Right lung (tissue), 10 donors: ENCODE measurements at places on chromosomes 12 and 14. TPM values are rescaled to one million over a fixed set of nuclear protein-coding genes. Genes with fewer than 3 reads are reported as not detected.

Gene DCN
- polyA plus RNA-seq, result 1,997 TPM

Gene TTLL5
- 41.0 TPM for polyA plus RNA-seq

Gene ST8SIA1
- 8.7 TPM for polyA plus RNA-seq

Gene CDKL1
- 13.6 TPM for polyA plus RNA-seq

Gene AQP2
- polyA plus RNA-seq, result 0.17 TPM

Gene OS9
- polyA plus RNA-seq, result 217 TPM

Gene GDF3
- not detected for polyA plus RNA-seq

Gene C12orf54
- 1.3 TPM for polyA plus RNA-seq

Gene TAS2R19
- 1.7 TPM for polyA plus RNA-seq

Gene NAP1L1
- polyA plus RNA-seq, result 900 TPM

Gene ACOT6
- polyA plus RNA-seq, result not detected

Gene P2RX7
- polyA plus RNA-seq, result 2.2 TPM

Gene TMEM229B
- 0.94 TPM for polyA plus RNA-seq

Gene FGF23
- 0.04 TPM for polyA plus RNA-seq

DNA sequence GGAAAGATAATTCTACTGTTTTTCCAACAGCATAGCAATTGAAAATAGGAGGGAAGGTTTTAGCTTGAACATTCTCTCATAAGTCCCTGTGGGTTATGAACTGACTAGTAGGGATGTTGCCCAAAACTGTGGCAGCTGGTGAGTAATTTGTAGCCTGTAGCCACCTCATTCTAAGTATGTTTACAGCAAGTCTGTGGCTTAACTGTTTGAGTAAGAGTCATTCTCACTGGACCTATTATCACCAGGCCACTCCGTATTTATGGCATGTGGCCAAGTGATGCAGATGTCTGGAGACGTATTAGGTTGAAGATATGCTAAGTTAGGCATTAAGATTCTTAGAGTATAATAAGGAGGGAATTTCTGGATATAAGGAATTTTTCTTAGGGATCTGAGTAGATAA is 458.3 kb downstream of the ETNK1 start:
- DNase-seq, result no peak

DNA sequence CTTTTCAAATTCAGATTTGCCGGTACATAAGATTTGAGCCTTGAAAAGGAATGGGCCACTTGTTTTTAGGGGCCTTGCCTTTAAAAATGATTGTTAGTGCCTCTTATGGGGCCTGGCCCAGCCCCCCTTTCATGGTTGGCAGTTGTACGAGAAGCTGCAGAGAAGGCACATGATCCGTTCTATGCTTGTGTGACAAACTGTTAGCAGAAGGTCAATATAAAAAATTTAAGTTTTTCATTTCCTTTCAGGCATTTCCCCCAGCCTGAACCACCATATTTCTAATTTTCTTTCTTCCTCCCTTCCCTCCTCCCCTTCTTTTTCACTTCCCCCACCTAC is 119.1 kb downstream of the PLXNC1 start:
- DNase-seq, result no peak

DNA sequence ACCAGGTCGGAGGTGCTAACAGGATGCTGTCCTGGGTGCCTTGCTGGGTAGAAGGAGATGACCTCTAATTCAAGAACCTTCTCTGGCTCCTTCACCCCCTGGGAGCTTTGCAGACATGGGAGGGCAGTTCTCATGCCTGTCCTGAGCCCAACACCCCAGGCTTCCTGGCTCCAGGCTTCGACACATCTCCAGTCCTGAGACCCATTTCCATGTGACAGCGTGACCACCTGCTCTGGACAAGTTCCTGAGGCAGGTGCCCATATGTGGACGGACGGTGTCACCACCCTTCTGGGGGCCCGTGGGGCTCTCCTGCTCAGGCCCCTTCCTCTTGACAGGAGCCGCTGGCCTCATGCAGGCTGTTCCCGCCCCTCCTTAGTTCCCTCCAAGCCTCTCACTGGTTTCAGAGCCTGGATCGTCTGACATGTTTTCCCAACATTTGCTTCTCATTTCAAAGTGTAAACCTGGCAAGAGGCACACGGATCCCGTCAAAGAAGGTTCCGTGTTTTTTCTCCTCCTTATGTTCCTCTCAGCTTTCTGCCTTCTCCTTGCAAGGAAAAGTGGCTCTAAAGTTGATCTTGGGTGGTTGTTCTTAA is 291.9 kb upstream of the RTL1 start:
- DNase-seq, result no peak

DNA sequence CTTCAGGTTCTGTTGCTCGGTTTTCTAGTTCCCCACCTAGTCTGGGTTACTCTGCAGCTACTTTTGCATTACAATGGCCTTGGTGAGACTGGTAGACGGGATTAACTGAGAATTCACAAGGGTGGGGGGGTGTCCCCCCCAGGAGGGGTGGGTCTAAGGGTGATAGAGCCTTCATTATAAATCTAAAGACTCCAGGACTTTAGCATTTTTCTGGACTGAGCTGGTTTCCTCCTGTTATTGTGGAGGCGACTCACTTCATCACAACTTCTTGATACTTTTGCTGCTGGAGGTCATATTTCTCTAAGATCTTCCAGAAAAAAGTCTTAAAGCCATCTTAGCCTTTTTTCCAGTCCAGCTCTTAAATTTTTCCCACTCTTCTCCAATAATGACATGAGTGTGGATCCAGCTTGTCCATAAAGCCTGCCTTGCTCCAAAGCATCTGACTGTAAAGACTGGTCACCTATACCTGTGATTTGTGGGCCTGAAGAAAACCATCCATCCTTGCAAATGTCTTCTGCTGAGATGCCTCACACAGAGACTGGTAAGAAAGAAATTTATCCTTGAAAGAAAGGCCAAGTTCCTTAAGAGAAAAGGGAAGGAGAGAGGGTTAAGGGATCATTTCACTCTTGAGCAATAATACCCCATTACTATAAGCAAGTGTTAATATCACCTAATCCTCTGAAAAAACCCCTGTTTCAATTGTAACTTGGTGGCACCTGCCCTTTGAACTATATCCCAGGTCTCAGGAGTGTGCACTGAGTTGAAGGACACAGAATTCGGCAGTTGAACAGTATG is 19.7 kb upstream of the SLC2A14 start:
- no peak for DNase-seq

- no peak for DNase-seq
Observed at GRCh38 chr14:21096978-21097635, 1.3 kb downstream of the ZNF219 start.

GRCh38 chr14:60602291-60602690 is 47.0 kb downstream of the SIX1 start:
- DNase-seq, result no peak

- no peak for DNase-seq
Observed at GRCh38 chr14:21108791-21109190, 7.9 kb downstream of the TMEM253 start.

DNA sequence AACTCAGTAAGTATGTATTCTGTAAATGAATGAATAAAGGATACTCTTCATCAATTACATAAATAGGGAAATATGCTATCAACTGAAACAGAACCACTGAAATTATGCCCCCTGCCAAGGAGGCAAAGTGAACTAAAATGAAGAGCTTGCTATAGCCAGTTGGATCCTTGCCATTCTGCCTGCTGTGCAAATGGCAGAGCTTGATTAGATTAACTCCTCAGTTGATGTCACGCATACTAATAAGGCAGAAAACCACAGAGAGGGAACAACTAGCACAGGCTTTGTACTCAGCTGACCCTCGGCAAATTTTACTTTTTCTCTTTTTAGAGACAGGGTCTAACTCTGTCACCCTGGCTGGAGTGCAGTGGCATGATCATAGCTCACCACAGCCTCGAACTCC is 36.7 kb upstream of the FERMT2 start:
- no peak for DNase-seq

DNA sequence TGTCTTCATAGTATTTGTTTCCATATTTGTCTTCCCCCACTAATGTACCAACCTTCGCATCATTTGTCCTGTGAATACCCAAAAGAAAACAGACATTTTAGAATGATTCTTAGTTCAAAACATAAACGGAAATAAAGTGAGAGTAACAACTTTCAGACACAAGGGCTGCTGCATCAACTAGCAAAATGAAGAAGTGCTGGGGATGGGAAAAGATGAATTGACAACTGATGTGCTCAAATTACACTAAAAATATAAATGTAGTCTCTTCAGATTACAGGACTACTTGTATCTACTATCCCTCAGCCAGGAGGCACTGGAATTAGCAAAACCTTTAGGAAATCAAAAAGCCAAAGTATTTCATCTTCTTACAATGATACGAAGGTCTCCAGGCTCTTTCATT is 743 bp downstream of the NDUFA12 start:
- DNase-seq, result no peak

DNA sequence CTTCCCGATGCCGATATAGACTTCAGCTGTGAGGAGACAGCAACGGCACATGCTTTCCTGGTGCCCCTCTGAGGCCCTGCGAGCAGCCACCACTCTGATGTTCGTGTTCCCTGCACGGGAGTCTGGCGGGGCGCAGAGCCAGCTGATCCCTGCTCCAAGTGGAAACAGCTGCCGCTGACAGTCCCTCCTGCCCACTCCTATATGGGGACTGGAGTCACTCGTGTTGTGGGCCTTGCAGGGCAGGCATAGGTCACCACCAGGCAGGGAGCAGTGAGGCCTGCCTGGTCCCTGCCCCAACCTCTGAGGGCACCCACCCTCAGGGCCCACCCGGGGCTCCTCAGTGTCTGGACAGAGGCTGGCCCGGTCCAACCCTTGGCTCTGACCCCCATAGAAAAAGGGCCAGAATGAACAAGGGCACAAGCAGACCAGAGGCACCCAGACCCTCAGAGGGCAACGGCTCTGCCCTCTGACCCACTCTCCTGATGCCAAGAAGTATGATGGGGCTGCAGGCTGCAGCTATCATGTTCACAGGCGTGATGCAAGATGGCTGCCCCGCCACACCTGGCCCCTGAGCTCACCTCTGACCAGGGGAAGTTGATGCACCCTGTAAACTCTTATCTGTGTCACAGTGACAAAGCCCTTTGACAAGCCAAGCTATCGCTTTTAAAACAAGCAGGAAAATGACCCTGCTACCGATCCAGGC is 181.6 kb downstream of the CALM1 start:
- DNase-seq, result no peak

- DNase-seq, result no peak
Observed at GRCh38 chr12:55633151-55633550, 3.5 kb upstream of the OR10P1 start.

DNA sequence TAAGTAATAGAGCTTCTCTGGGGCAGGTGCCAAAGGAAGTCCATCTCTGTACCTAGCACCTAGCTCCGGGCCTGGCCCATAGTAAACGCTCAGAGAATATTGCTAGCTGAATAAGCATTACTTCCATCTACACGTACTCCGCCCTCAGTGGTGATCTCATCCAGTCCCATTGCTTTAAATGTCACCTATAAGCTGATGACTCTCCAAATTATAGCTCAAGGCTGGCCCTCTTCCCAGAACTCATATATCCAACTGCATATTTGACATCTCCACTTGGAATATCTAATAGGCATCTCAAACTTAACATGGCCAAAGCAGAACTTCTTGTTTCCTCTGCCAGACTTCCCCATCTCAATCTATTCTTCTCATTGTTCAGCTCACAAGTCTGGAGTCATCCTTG is 6.9 kb upstream of the DYNLL1 start:
- DNase-seq, result no peak

DNA sequence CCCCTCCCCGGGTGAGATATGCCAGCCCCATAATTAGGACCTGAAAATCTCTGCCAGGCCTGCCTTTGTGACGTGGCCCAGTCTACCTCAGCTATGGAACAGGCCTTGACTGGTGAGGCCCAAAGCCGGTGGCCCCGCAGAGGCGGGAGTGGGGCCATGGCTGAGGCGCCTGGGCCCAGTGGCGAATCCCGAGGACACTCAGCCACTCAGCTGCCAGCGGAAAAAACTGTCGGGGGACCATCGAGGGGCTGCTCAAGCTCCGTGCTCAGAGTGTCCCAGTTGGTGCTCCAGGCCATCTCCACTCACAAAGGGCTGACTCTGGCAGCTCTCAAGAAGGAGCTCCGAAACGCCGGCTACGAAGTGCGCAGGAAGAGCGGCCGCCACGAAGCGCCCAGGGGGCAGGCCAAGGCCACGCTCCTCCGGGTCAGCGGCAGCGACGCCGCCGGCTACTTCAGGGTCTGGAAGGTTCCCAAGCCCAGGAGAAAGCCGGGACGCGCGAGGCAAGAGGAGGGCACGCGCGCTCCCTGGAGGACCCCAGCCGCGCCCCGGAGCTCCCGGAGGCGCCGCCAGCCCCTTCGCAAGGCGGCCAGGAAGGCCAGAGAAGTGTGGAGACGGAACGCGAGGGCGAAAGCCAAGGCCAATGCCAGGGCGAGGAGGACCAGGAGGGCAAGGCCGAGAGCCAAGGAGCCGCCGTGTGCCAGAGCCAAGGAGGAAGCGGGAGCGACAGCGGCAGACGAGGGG is 21.4 kb downstream of the ZNF641 start:
- no peak for DNase-seq

DNA sequence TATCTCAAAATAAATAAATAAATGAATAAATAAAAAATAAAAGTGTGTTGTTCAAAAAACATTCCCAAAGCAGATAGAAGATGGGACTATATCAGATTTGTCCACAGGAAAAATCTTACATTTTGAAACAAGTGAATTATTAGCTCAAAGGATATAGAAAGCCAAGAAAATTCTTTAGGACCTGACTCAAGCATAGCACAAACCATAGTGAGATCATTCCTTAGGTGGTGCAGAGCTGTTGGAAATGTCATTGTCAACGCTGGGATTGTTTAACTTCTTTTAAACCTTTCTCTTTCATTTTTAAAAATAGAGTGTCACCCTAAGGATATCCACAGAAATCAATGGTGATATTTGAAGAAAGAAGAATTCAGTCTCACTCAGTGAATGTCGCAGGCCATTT is 43.5 kb downstream of the DRAM1 start:
- DNase-seq, result no peak

GRCh38 chr12:104751120-104751519 is 207.0 kb downstream of the SLC41A2 start:
- no peak for DNase-seq

- no peak for DNase-seq
Observed at GRCh38 chr12:31664038-31664437, 4.5 kb downstream of the ETFBKMT start.

DNA sequence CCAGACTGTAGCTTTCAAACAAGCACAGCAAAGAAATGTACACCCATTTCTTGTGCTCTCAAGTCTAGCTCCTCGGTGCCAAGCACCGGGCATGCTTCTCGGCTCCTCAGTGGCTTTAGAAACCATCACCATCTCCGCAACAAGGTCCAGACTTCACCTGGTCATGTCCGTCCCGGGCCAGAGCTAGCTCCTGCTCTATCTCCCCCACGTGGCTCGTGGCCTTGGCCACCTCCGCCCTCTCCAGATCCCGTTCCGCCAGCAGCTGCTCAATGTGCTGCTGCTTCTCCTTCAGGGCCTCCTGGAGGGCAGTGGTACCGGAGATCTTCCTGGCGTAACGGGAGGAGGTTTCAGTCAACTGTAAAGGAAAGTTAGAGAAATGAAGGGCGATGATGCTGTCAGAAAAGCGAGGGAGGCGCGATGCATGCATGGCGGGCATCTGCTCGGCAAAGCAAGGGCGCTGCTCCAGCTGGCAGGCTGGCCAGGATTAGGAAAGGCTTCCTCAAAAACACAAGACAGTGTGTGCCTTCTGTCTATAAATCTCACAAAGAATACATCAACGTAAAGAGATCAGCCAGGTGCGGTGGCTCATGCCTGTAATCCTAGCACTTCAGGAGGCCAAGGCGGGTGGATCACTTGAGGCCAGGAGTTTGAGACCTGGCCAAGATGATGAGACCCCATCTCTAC is 67.4 kb downstream of the CLIP1 start:
- no peak for DNase-seq

GRCh38 chr12:121065345-121065744 is 26.3 kb upstream of the OASL start:
- no peak for DNase-seq

- no peak for DNase-seq
Observed at GRCh38 chr14:103257211-103257962, 76.7 kb upstream of the EIF5 start.
